ENCODE measurements at places on chromosomes 3 and 15. TPM values are rescaled to one million over a fixed set of nuclear protein-coding genes. Genes with fewer than 3 reads are reported as not detected.

The KIF7 gene
- 10.6 TPM for total RNA-seq

The IMPDH2 gene
- total RNA-seq: 443 TPM

The SERPINI2 gene
- total RNA-seq: not detected

The MEIS2 gene
- total RNA-seq: 47.7 TPM

- no peak overlapping the region for H3K4me3 ChIP-seq
- H3K27me3 ChIP-seq: no peaks in the 10 kb centered on the region
- no peaks in the 10 kb centered on the region for H3K36me3 ChIP-seq
- no peaks in the 10 kb centered on the region for H3K4me1 ChIP-seq
Observed at GRCh38 chr3:12588039-12589009, 31.4 kb downstream of the MKRN2 start.

- H3K36me3 ChIP-seq: no peaks in the 10 kb centered on the region
- H3K27ac ChIP-seq: peak overlapping the region; percentile 47
- H3K27me3 ChIP-seq: no peaks in the 10 kb centered on the region
- H3K4me1 ChIP-seq: no peaks in the 10 kb centered on the region
- H3K4me3 ChIP-seq: peak overlapping the region; percentile 49
Observed at GRCh38 chr3:3798631-3799113, 559 bp upstream of the LRRN1 start.

- H3K27ac ChIP-seq: no peak overlapping the region
- no peaks in the 10 kb centered on the region for H3K27me3 ChIP-seq
- DNase-seq: no peak
- H3K4me3 ChIP-seq: no peak overlapping the region
Observed at GRCh38 chr3:61777483-61777882, 216.1 kb downstream of the PTPRG start.

- peak within 1 kb of the TSS; percentile 80 for H3K4me3 ChIP-seq
- no peaks in the 10 kb centered on the region for H3K36me3 ChIP-seq
Observed at GRCh38 chr15:67839929-67840748, at the start of gene RNU6-1. Gene RNU6-1, minus strand, starts transcription at chr15:67840045.

GRCh38 chr3:146948186-146948585 lies 343.0 kb upstream of the PLSCR5 start:
- H3K27ac ChIP-seq: no peak overlapping the region
- H3K4me1 ChIP-seq: no peaks in the 10 kb centered on the region
- H3K27me3 ChIP-seq: no peaks in the 10 kb centered on the region
- H3K4me3 ChIP-seq: no peak overlapping the region
- no peak for DNase-seq

DNA sequence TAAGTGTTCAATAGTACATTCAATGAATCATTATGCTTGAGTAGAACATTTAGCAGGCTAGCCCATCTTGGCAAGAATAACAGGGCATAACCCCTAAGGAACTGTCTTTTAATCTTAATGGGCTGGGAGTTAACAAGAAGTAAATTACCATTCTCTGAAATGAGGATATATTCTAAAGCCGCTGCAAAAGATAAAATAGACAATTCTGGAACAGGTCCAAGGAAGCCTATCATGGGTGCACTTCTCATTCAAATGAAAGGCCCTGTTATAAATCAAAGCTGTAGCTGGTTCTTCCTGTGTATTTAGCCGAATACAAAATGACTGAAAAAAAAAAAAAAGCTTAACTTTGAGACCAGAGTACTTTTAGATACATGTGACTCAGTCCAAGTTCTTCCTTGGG lies 15.6 kb downstream of the MTHFS start:
- no peak overlapping the region for H3K27ac ChIP-seq
- H3K4me3 ChIP-seq: no peak overlapping the region
- DNase-seq: no peak
- H3K4me1 ChIP-seq: no peaks in the 10 kb centered on the region

- no peak for DNase-seq
- no peaks in the 10 kb centered on the region for H3K36me3 ChIP-seq
- H3K27me3 ChIP-seq: no peaks in the 10 kb centered on the region
- H3K27ac ChIP-seq: no peak overlapping the region
- H3K4me1 ChIP-seq: no peaks in the 10 kb centered on the region
Observed at GRCh38 chr15:48493084-48493762, 152.3 kb downstream of the FBN1 start.

DNA sequence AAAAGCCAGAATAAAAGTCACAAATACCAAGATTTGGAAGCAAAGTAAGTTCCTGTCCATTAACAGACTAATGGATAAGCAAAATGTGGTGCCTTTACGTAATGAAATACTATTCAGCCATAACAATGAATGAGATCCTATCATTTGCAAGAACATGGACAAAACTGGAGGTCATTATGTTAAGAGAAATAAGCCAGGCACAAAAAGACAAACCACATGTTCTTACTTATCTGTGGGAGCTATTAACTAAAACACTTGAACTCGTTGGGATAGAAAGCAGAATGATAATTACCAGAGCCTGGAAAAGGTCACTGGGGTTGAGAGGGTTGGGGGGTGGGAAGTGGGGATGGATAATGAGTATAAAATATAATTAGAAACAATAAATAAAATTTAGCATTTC lies 1015.9 kb downstream of the OTOL1 start:
- H3K36me3 ChIP-seq: no peaks in the 10 kb centered on the region
- H3K27ac ChIP-seq: no peak overlapping the region
- no peak overlapping the region for H3K4me3 ChIP-seq
- no peak for DNase-seq

- no peak overlapping the region for H3K4me3 ChIP-seq
- H3K27me3 ChIP-seq: no peaks in the 10 kb centered on the region
- no peak overlapping the region for H3K27ac ChIP-seq
- H3K36me3 ChIP-seq: no peaks in the 10 kb centered on the region
- DNase-seq: no peak
Observed at GRCh38 chr15:48395521-48396011, 64.3 kb downstream of the DUT start.

- H3K4me1 ChIP-seq: no peaks in the 10 kb centered on the region
- no peaks in the 10 kb centered on the region for H3K27me3 ChIP-seq
- DNase-seq: no peak
- H3K36me3 ChIP-seq: no peaks in the 10 kb centered on the region
- no peak overlapping the region for H3K27ac ChIP-seq
Observed at GRCh38 chr3:97010881-97011657, 196.7 kb downstream of the EPHA6 start.

GRCh38 chr15:64067564-64068030 lies 21.3 kb upstream of the DAPK2 start:
- H3K4me3 ChIP-seq: no peak overlapping the region
- DNase-seq: peak; percentile 69
- H3K4me1 ChIP-seq: peaks cover 7% of the 10 kb centered on the region
- H3K36me3 ChIP-seq: no peaks in the 10 kb centered on the region
- no peak overlapping the region for H3K27ac ChIP-seq

DNA sequence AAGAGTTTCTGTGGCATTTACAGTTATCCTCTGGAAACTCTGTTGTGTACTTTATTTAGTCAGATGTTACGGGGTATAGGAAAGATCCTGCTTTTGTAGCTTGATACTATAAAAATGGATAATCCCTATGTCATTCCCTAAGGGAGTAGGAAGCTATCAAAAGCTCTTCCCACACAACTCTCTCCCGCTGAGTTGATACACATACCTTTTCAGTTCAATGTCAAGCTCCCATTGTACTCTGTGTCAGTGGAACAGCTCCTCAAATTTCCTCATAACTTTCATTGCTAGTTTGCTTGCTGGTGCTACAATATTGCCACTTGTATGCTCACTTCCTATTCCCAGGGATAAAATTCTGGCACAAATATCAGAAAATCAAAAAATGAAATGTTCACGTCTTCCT lies 893.3 kb upstream of the GBE1 start:
- no peaks in the 10 kb centered on the region for H3K4me1 ChIP-seq
- H3K4me3 ChIP-seq: no peak overlapping the region
- no peak overlapping the region for H3K27ac ChIP-seq
- no peak for DNase-seq
- H3K27me3 ChIP-seq: no peaks in the 10 kb centered on the region
- no peaks in the 10 kb centered on the region for H3K36me3 ChIP-seq

- peaks cover 2% of the 10 kb centered on the region for H3K4me1 ChIP-seq
- H3K4me3 ChIP-seq: no peak overlapping the region
- no peak overlapping the region for H3K27ac ChIP-seq
- DNase-seq: no peak
- no peaks in the 10 kb centered on the region for H3K36me3 ChIP-seq
- H3K27me3 ChIP-seq: no peaks in the 10 kb centered on the region
Observed at GRCh38 chr3:136069933-136070332, 104.4 kb downstream of the PPP2R3A start.

DNA sequence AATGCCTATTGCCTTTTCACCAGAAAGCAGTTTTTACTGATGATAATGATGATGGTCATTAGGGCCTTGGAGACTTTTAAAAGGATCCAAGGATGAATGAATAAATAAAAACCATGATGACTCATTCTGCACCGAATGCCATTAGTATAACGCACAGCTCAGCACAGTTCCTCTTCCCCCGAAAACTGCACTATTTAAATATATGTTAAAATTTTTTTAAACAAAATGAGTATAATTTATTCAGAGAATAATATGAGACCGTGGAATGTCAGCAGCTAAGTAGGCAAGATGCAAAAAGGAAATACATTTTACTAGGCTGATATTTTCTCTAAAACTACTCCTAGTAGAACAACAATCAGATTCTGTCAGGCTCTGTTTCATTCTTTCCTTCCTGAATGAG lies 83.4 kb upstream of the NANOGP8 start:
- H3K27ac ChIP-seq: no peak overlapping the region
- H3K4me1 ChIP-seq: no peaks in the 10 kb centered on the region
- H3K36me3 ChIP-seq: no peaks in the 10 kb centered on the region
- H3K27me3 ChIP-seq: no peaks in the 10 kb centered on the region
- DNase-seq: no peak
- H3K4me3 ChIP-seq: no peak overlapping the region

DNA sequence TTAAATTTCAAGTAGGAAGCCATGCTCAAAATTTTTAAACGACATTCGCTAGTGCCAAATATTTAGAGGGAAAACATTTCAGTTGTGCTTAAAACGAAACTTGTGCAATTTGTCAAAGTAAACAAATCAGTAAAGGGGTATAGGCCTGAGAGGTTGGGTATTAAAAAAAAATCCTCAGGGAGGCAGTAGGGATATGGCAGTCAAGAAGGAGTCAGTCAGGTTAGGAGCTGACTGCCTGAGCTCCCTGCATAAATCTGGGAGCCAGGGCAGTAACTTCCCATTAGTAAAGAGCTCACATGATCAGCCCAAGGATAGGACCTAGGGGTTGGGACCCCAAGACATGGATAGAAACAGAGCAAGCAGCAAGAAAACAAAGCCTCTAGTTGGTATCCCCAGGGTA lies 120.7 kb upstream of the STAC start:
- no peaks in the 10 kb centered on the region for H3K27me3 ChIP-seq
- H3K36me3 ChIP-seq: no peaks in the 10 kb centered on the region
- H3K4me1 ChIP-seq: no peaks in the 10 kb centered on the region
- no peak overlapping the region for H3K4me3 ChIP-seq

DNA sequence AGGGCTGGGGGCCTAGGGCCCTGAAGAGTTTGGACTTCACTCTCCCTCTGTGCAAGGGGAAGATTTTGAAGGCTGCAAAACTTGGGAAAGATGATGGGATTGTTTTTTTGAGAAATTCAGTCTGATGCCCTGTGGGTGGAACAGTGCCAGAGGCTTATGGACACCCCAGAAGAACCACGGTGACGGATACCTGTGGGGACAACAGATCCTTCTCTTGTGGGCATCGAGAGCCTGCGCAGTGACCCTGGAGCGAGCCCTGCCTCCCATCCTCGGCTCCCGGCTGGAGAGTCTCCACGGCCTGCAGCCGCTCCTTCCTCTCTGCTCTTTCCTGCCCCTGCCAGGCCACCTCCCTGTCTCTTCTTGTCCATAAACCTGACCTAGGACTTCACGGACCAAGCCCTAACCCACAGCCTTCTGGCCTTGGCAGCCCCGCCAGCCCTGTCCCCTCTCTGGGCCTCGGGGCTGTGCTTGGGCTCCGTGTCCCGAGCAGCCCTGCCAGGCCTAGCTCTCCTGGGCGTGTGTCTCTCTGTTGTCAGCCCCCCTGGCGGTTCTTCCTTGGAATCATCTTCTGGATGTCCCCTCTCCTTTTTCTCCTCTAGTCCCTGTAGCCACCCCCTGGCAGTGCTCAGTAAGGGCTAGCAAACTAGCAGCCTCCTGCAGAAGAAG lies 98.4 kb downstream of the VGLL4 start:
- H3K4me1 ChIP-seq: peaks cover 4% of the 10 kb centered on the region
- peak overlapping the region; percentile 20 for H3K27ac ChIP-seq
- H3K4me3 ChIP-seq: no peak overlapping the region
- no peak for DNase-seq

DNA sequence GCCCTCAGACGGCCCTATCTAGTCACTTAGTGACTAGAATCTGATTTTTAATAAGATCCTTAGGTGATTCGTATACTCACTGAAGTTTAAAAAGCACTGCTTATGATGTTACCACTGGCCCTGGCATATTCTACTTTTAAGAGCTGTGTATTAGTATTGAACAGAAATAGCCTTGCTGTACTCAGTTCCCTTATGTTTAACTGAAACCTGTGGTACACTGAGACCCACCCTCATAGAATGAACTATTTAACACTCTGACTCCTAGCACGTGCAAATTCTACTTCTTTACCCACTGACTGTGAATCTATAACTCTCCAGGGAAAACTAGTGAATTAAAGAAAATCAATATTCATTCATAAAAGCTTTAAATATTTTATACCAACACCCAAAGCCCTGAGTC lies 108.9 kb downstream of the CCNL1 start:
- no peaks in the 10 kb centered on the region for H3K36me3 ChIP-seq
- H3K4me3 ChIP-seq: no peak overlapping the region
- H3K27ac ChIP-seq: no peak overlapping the region
- H3K27me3 ChIP-seq: no peaks in the 10 kb centered on the region
- no peaks in the 10 kb centered on the region for H3K4me1 ChIP-seq

DNA sequence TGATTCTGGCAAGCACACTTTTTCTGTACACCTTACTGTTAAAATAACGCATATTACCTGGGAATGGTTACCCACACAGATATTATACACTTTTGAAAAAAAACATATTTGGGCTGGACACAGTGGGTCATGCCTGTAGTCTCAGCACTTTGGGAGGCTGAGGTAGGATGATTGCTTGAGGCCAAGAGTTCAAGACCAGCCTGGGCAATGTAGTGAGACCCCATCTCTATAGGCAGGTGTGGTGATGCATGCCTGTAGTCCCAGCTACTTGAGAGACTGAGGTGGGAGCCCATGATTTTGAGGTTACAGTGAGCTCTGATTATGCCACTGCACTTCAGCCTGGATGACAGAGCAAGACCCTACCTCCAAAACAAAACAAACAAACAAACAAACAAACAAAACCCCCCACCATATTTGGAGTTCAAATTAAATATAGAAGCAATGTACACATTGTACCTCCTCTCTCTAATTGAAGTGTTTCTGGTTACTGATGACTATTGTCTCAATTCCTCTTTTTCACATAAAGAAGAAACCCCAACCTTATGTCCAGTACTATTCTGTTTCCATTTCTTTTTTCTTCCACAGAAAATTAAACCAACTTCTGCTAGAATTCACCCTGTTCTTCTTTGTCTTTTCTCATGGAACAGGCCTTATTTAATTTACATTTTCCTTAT lies 152.6 kb upstream of the UMPS start:
- no peaks in the 10 kb centered on the region for H3K36me3 ChIP-seq
- no peak overlapping the region for H3K4me3 ChIP-seq

GRCh38 chr3:81425198-81425868 lies 336.1 kb downstream of the GBE1 start:
- H3K4me1 ChIP-seq: no peaks in the 10 kb centered on the region
- H3K27ac ChIP-seq: no peak overlapping the region
- no peaks in the 10 kb centered on the region for H3K27me3 ChIP-seq

Data from ovary (tissue), 10 donors.